Thymus (tissue), 14 donors: ENCODE measurements at places on chromosomes 1 and 21.

- no peak for DNase-seq
These were observed 43.5 kb upstream of the TTC39A start for GRCh38 chr1:51373898-51374297.

- no peak for DNase-seq
These were observed 36.6 kb downstream of the SLC9A1 start for GRCh38 chr1:27118440-27118689.

DNA sequence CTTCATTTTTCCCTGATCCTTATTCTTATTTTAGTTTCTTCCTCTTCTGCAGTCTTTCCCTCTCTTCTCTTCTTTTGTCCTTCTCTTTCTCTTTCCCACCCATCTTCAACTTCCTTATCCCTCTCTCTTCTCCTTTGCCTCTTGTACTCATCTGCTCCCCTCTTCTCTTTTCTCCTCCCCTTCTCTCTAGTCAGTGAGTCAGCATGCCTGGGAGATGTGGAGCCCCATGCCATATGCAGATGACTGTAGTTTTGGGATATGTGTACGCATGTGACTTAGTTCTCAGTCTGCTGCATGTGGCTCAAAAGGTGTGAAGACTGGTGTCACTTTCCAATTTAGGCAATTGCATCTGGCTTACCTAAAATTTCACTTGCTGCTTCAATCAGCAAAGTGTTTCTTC, 10.4 kb downstream of the DNAJC6 start:
- DNase-seq, result no peak

DNA sequence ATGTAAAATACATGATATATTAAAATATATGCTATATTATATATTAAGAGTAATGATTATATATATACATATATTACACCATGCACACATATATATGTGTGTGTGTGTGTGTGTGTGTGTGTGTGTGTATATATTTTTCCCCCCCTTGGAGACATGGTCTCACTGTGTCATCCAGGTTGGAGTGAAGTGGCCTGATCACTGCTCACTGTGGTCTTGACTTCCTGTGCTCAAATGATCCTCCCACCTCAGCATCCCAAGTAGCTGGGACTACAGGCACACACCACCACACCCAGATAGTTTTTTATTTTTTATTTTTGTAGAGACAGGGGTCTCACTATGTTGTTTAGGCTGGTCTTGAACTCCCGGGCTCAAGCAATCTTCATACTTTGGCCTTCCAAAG, 54.4 kb upstream of the RBM34 start:
- DNase-seq, result no peak

- DNase-seq, result no peak
These were observed 21.3 kb downstream of the MIIP start for GRCh38 chr1:12040457-12041051.

DNA sequence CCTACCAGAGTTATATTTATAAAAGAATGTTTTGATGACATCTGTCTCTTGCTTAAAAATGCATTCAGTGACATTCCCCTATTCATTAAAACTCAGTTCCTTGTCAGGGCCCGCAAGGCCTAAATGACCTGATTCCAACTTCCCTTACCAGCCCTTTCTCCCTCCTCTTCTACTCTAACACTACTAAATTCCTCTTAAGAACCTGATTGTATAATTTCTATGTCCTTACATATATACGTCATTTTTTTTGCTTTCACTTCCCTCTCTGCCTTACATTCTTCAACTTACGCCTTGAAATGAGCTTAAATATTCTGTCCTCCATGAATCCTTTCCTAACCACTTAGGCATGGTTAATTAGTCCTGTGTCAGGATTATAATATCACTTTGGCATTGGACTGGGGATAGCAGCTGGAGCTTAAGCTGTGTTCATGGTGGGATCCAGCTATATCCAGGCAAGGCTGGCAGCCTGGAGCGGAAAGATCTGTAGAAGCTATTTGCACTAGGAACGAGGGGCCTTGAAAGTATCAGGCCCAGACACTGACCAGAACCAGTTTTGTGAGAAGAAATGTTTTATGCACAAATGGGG, 360.2 kb upstream of the PTBP2 start:
- no peak for DNase-seq
